ENCODE measurements at places on chromosomes 4 and X.

DNA sequence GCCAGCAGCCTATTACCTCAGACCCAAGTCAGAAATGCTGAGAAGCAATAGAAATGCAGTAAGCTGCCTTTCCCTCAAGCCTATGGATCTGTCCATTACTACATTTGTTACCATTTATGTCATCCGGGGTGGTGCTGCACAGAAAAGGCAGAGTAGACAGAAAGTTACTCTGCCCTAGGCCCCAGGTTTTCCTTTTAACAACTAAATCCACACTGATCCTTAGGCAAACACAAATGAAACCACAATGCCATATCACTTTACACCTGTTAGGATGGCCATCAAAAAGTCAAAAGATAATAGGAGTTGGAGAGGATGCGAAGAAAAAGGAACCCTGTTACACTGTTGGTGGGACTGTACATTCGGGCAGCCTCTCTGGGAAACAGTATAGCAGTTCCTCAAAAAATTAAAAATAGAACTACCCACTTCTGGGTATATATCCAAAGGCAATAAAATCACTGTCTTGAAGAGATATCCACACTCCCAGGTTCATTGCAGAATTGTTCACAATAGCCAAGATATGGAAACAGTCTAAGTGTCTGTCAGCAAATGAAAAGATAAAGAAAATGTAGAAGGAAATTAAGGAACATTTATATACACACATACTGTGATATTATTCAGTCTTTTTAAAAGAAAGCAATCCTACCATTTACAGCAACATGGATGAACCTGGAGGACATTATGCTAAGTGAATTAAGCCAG is 186.3 kb downstream of the NWD2 start:
- no peak for DNase-seq

DNA sequence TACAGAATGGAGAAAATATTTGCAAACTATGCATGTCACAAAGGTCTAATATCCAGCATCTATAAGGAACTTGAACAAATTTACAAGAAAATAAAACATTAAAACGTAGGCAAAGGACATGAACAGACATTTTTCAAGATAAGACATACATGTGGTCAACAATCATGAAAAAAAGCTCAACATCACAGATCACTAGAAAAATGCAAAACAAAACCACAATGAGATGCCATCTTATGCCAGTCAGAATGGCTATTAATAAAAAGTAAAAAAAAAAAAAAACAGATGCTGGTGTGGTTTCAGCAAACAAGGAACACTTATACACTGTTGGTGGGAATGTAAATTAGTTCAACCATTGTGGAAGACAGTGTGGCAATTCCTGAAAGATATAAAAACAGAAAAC is 75.8 kb upstream of the IL13RA2 start:
- no peak for DNase-seq

GRCh38 chr4:101337688-101338087 is 9.6 kb downstream of the PPP3CA start:
- DNase-seq: no peak

- DNase-seq: no peak
These were observed 45.9 kb upstream of the WDR1 start for GRCh38 chr4:10162341-10163000.

GRCh38 chr4:125677665-125678307 is 363.0 kb downstream of the FAT4 start:
- DNase-seq: no peak

- DNase-seq: peak; percentile 14
These were observed 518 bp upstream of the CNKSR2 start for GRCh38 chrX:21373637-21374162.

- DNase-seq: no peak
These were observed 11.3 kb upstream of the PHKA2 start for GRCh38 chrX:18995221-18995620.

DNA sequence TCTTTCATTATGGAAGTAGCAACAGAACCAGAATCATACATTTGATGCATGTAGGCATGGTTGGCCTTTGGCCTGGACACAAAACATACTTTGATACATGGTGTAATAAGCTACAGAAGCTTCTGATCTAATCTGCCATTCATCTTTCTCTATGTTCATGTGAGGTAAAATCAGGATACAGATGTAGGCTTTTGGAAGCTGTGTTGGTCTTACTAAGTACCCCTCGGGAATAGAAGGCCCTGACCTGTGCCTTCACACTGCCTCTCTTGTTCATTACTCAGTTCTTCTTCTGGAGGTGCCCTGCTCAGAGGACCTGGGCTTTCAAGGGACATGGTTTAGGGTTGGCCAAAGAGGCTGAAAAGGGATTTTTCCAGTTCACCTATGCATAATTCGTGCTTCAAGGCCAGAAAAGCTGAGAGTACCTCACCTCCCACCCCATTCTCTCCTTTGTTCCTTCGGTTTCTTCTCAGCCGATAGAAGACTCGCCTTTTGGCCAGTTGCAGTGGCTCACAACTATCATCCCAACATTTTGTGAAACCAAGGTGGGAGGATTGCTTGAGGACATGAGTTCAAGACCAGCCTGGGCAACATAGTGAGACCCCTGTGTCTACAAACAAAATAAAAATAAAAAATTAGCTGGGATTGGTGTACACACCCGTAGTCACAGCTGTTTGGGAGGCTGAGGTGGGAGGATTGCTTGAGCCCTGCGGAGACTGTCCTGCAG is 25.9 kb downstream of the SNX25 start:
- no peak for DNase-seq

DNA sequence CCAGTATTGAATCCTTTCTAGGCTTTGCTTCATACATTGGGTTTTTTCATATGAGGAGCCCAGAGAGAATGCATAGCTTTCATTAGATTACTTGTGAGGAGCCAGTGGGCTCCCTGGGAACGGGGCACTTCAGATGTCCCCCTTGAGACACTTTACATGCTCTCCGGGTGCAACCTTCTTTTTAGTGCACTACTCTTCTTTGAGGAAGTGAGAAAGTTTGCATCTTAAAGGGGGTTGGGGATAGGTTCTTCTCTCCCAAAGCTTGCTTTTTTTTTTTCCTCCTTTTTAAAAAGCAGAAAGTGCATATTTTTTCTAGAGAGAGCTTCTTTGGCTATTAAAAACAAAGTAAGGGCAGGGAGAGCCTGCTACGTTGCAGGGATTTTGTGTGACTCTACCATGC is 4.3 kb downstream of the HADH start:
- DNase-seq: no peak

- no peak for DNase-seq
These were observed 9.9 kb downstream of the CPE start for GRCh38 chr4:165388756-165389155.

GRCh38 chr4:42489095-42489494 is 91.8 kb downstream of the SHISA3 start:
- DNase-seq: no peak

DNA sequence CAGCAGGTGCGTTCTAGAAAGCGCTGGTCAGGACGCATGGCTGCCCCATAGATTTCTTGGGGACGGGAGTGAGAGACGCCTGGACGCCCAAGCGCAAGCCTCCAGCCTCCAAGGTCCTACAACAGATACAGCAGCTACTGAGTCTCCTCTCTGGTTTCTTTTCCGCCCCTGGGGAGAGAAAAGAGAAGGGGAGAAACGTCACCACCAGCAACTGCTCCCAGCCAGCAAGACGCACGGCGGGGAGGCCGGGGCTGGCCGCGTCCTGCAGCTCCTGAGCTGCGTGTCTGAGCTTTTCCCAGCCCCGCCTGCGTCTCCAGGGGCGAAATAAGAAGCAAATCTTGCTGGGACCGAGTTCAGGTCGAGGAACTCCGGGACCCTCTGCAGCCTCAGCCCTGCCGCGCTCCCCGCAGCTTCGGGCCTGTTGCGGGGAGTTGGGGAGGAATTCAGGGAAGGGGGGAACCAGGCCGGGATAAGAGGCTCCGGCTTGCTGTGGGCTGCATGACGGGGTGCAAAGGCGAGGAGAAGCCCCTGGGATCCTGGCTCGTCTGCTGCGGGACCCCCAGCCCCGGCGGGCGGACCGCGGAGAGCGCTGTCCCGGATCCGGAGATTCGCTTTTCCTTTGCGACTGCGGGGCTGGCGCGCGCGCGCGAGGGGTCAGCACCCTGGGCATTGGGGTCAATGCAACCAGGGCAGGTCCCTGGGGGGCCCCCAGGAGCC is 6.8 kb upstream of the SHOX start:
- no peak for DNase-seq

GRCh38 chrX:16848541-16848940 is 21.6 kb downstream of the RBBP7 start:
- no peak for DNase-seq

- DNase-seq: no peak
These were observed 332.4 kb downstream of the ARHGAP24 start for GRCh38 chr4:85807247-85807950.

- DNase-seq: no peak
These were observed 295.9 kb upstream of the NRK start for GRCh38 chrX:105526431-105526830.
